ENCODE measurements at places on chromosomes 11 and 22. TPM values are rescaled to one million over a fixed set of nuclear protein-coding genes. Genes with fewer than 3 reads are reported as not detected.

The TTC36 gene
- not detected for total RNA-seq

The LINC01488 gene
- total RNA-seq = not detected

The OR10A2 gene
- not detected for total RNA-seq

The HTR3A gene
- total RNA-seq = not detected

The OR52H1 gene
- 0.81 TPM for total RNA-seq

The OR51E2 gene
- not detected for total RNA-seq

The OR8D4 gene
- total RNA-seq = 0.09 TPM

The EHF gene
- total RNA-seq = 0.18 TPM

The RHOD gene
- 26.1 TPM for total RNA-seq

The FREY1 gene
- 1.6 TPM for total RNA-seq

The ENTHD1 gene
- total RNA-seq = not detected

The CTNND1 gene
- 83.1 TPM for total RNA-seq

The SLC6A5 gene
- total RNA-seq = not detected

The SORL1 gene
- 1.4 TPM for total RNA-seq

- no peak for DNase-seq
Observed at GRCh38 chr11:81892770-81893635, 840.7 kb downstream of the FAM181B start.

DNA sequence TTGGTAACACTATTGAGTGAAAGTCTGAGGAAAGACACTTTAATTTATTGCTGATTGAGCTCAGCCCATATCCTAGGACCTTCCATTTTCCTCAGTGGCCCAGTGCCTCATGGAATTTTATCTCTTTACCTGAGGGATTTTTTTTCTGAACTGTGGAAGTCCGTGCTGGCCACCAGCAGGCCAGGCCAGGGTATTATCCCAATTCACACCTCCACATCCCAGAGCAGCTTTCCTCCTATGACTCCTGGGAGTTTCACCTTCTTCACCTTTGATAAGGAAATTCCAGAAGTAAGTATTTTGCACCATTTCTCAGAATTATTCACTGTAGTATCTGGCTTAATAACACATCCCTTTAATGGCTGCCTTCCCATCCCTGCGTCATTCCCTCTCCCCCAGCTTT is 13.0 kb upstream of the RRAS2 start:
- DNase-seq = no peak

- no peak for DNase-seq
Observed at GRCh38 chr22:44819966-44820631, 67.7 kb downstream of the ARHGAP8 start.

- DNase-seq = peak; percentile 40
Observed at GRCh38 chr22:41338614-41339212, 37.4 kb downstream of the ZC3H7B start.

GRCh38 chr11:117933475-117933874 is 4.3 kb upstream of the TMPRSS13 start:
- DNase-seq = no peak

- peak; percentile 97 for DNase-seq
Observed at GRCh38 chr11:57434640-57435546, 8.0 kb upstream of the SLC43A3 start.

DNA sequence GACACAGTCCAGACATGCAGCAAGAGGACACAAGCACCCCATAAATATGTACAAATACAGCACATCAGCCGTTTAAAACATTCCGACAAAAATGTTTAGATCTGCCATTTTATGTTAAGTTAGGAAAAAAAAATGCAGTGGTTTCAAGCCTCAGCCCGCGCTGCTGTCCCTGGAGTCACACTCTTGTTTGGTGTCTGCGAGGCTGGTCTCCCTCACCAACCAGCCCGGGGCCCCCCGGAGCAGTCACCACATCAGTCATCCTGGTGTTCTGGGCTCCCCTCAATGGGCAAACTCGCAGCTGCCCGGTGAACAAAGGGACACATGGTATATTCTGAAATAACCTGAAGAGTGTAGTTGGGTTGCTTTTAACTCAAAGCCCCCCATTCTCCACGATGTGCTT is 1022.2 kb downstream of the BRD1 start:
- DNase-seq = no peak

- no peak for DNase-seq
Observed at GRCh38 chr11:16158426-16158994, 197.8 kb downstream of the SOX6 start.

- DNase-seq = no peak
Observed at GRCh38 chr22:49014227-49015201, 813.2 kb downstream of the BRD1 start.

- DNase-seq = no peak
Observed at GRCh38 chr11:88541006-88541405, 203.5 kb upstream of the CTSC start.

DNA sequence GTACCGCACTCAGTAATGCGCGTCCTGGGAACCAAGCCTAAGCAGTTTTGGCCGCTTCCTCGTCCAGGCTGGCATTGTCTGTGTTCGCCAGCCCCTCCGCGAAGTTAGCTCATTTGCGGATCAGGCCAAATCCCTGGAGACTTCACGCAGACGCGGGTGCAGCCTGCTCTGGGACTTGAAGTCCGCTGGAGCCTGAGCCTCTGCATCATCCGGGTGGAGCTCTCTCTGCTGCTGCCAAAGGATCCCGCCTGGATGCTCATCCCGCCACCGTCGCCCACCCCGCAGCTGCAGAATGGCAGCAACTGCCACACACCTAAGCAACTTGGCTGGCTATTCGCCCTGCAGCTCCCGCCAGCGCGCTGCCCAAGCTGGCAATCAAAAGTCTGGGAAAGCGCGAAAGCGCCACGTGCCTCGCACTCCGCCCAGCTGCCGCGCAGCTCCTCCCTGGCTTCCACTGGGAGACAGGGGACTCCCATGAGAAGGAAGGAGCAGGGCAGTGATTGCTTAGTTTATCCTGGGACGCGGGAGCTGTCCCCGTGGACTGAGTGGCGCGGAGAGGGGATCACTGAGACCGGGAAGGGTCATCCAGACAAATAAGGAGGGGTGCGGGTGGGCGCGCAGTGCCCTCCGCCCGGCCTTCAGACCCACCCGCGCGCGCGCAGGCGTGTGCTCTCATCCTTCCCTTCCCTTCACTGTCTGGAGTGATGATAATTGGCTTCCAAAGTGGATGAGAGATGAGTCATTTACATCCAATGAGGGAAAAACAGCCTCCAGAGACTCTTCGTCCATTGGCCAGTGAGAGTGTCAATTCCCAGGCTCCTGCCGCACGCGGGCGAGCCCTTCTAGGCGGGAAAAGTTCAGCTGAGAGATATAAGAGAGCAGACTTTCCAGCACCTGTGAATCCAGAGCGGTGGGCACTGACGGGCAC is 23.2 kb upstream of the GLYATL1B start:
- DNase-seq = no peak

- no peak for DNase-seq
Observed at GRCh38 chr22:36036167-36036624, 7.6 kb upstream of the RBFOX2 start.

- no peak for DNase-seq
Observed at GRCh38 chr22:28953976-28954880, 70.9 kb downstream of the ZNRF3 start.

GRCh38 chr11:68146704-68147474 is 25.7 kb upstream of the CHKA start:
- DNase-seq = peak; percentile 34

DNA sequence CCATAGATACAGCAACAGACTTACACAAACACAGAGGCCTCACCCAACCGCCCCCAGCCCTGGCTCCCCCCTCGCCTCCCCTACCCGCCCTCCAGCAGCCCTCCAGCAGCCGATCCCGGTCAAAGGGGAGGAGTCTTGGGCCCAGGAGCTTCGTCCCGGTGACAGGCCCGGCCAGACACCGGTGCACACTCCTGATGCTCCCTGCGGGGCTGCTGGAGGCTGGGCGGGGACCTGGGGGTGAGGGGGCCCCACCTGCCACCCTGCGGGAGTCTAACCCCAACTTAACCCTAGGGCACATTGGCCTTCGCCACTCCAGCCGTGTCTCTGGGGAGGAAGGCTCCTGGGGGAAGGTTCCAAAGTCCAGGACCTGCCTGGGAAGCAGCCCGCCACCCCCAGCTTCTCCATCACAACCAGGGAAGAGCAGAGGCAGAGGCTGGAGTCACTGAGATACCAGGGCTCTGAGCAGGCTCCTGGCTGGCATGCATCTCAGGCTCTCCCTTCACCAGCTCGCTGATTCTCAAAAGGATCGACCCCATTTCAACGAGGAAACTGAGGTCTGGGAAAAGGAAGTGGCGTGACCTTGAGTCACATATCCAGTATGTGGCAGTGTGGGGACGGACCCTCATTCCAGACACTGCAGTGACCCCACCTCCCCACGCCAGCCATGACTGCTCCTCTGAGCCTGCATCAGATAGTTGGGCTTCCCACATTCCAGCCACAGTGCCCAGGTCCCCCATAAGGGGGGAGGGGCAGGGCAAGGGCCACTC is 14.4 kb downstream of the BCL9L start:
- DNase-seq = peak; percentile 34

DNA sequence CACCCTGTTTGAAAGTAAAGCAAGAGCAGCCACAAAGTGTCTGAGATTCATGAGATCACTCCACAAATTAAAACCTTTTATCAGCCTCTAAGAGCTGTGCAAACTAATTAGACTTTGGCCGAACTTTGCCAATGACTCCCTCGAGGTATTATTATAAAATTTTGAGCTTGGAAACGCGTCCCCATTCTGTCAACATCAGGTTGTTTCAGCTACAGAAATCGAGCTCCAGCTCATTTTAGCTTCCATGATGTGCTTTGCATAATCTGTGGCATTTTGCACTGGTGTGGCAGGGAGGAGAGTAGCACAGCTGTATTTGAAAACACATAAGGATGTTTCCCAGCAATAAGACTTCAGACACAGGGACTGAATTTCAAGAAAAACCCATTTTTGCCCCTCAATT is 872.2 kb downstream of the NTM start:
- DNase-seq = no peak

DNA sequence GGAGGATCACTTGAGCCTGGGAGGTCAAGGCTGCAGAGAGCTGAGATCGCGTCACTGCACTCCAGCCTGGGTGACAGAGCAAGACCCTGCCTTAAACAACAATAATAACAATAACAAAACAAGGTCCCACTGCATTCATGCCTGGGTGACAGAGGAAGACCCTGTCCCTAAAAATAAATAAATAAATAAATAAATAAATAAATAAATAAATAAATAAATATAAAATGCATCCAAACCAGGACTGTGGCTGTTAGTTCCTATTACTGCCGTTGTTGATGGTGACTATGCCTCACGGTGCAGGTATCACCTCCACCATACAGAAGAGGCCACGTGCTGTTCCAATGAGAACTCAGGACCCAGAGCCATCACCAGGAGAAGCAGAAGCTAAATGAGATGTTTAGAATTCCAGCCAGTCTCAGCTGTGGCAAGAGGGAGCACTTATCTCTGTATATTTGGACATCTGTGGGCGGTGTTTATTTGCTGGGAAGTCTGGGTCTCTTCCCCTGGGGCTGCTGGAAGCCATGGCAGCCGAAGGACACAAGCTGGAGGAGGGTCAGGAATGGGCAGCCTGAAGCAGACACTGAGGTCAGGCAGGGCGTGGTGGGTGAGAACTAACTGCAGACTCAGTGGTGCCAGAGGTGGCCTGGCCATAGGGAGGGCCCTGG is 21.6 kb downstream of the C11orf86 start:
- peak; percentile 65 for DNase-seq

- DNase-seq = no peak
Observed at GRCh38 chr11:63814383-63814736, 1.1 kb downstream of the SPINDOC start.

DNA sequence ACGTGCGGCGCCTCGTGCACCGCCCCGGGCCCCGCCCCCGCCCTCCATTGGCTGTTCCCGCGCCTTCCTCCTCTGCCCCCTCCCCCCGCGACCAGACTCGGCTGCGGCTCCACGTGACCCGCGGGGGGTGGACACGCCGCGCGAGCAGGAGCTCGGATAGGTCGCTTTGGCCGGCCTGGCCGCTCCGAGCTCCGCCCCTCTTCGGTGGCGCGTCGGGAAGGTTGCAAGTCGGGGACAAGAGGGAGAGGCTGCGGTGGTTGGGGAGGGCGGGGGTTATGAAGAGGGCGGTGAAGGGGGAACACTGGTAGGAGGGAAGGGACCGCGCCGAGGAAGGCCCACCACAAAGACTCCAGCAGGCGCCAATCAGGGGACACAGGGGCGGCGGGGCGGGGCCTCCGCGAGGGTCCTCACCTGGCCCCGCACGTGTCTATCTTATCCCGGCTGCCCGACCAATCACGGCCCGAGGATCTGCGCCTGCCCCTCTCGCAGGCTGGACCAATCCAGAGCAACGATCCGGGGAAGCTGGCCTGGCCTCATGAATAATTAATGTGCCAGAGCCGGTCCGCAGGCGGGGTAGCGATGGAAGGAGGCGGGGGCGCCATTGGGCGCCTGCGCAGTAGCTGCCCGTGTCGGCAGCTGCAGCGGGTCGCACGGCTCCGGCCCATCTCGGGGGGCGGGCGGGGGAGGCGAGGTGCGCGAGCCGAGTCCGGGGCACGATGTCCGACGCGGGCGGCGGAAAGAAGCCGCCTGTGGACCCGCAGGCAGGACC is at the start of gene TEF:
TSS of gene TEF (plus strand) at position 614 of the 769 bp plus-strand sequence. CDS start at position 717, 103 bp downstream.
- DNase-seq = peak; percentile 99

- DNase-seq = no peak
Observed at GRCh38 chr11:103875855-103876510, 160.5 kb upstream of the DDI1 start.

DNA sequence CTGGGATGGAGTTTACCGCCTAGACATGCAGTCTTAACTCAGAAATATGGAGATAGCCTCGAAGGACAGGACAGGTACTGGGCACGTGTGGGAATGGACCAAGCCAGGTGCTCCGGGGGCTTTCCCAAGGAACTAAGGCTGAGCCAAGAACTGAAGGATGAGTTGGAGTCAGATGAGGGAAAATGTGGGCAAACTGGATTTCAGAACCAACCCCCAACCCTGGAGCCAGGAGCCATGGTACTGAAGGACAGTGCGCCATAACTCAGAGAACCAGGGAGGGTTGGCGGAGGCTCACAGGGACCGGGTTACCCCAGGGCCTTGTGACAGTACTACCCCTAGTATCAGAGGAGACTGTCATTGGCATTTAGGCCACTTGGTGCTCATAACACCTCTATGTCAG is 2.5 kb upstream of the MIF start:
- DNase-seq = no peak

- DNase-seq = peak; percentile 76
Observed at GRCh38 chr11:76629116-76629852, 41.3 kb downstream of the LRRC32 start.

- no peak for DNase-seq
Observed at GRCh38 chr11:60252213-60253108, 9.5 kb upstream of the MS4A4E start.

GRCh38 chr11:69572233-69572860 is 68.6 kb upstream of the CCND1 start:
- no peak for DNase-seq

- DNase-seq = peak; percentile 23
Observed at GRCh38 chr11:72741849-72742512, 10.2 kb downstream of the ARAP1 start.

- DNase-seq = peak; percentile 46
Observed at GRCh38 chr11:45333001-45333971, 47.1 kb upstream of the SYT13 start.

DNA sequence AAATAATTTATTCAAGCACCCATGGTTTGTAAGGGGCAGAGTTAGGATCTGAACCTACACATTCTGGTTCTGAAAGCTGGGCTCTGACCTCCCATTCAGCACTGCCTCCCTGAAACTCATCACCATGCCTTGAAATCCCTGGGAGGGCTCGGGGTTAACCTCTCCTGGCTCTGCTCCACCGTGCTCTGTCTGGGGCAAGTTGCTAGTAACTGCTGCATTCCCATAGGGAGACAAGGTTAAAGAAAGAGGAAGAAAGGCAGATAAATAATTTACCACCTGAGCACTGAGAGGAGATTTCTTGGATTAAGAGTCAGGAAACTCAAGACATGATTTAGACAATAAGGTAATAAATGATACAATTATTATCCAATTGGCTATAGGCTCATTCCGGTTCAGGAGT is 199.3 kb downstream of the KIF18A start:
- DNase-seq = no peak
